ENCODE measurements at places on chromosomes 1 and 21.

DNA sequence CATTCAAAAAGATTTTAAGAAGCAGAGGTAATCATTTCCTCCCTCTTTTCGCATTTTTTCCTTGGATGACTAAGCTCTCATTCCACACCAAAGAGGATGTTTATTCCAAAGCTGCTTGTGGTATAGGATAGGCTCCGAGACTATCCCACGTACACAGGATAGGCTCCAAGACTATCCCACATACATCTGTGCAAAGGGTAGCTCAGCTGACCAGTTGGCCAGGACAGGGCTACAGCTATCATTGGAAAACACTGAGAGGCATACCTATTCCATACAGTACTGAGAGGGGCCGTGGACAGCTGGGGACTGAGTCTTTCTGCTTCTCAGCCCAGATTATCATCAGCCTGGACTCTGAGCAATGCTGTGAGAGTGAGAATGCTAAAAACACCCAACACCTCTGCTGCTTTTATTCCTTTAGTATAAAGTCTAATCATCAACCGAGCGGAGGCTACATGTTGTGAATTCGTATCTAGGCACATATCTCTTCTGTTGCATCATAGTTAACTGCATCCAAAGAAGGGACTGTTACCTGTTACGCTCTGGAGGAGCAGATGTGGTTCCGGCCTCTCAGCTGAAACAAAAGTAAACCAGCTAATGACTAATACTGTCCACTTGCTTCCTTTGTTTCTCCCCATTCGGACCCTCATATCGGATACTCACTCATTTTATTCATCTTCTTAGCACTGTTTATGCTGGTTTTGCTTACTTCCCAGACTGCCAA, 141.0 kb downstream of the TNFSF18 start:
- DNase-seq: no peak

GRCh38 chr1:57340334-57341070, 83.4 kb downstream of the DAB1 start:
- DNase-seq: no peak

DNA sequence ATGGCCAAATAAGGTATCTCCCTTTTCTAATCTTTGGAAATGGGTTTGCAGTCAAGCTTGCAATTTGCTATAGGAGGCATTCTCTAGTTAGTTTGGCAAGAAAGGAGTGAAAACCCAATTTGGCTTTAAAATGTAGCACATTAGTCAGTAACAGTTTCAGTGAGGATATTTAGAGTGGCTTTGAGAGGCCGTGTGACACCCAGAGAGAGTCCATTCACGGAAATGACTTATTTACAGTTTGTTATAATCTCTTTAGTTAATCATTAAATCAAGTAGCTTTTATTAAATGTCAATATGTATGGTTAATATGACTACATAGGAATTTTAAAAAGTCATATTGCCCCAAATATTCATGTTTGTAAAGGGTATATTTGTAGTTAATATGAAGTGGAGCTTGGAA, 9.6 kb downstream of the ZBTB18 start:
- no peak for DNase-seq

DNA sequence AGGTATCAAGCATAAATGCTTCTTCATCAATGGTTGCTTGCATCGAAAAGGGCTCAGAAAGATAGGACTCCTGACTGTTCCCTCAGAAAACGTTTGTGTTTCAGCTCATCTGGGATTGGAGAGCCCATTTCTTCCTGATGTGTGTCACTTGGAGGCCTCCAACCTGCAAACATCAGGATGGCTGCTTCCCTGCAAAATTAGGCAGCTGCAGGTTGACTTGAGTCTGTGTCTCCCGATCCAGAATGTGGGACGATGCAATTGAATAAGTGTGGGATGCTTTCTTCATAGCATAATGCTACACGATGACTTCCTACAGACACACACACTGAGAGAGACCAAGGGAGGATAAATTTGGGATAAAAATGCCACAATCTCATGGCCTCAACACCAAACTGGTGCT, 42.2 kb downstream of the OLIG1 start:
- DNase-seq: no peak

DNA sequence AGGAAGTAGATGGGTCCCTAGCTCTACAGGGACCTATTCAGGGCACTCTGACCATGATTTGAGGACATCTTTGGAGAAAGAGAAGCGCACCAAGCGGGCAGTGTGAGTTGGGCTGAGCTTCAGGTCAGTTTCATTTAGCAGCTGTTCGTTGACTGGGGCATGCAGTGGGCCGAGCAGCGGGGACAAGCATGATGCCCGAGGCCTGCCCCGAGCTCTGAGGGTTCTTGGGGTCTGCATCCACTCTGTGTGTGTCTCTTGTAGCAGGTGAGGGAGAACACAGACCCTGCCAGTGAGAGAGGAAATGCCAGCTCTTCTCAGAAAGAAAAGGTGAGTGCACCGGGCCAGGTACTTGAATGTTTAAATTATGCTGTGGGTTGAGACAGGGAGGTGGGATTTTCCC, 5.4 kb downstream of the THAP3 start:
- no peak for DNase-seq

DNA sequence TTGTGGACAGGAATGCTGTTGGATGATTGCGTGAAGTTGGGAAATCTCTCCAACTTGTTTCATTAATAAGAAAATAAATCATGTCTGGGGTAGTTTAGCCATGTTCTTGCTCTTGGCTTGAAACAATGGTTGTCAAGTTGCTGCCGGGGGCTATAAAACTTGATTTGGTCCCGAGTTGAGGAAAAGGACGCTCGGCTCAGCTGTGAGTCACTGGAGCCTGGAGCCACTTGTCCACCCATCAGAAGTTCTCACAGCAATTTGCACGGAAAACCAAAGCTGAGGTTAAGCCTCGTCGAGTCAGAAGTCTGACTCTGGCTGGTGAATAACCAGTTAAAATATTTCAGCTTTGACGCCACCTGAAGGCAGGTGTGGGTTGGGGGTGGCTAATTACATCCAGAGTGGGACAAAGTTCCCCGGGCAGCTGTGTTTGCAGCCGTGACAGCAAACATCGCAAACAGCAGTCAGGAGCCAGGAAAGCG, 19.7 kb upstream of the RIPK4 start:
- DNase-seq: no peak

GRCh38 chr1:150568594-150568966, 10.8 kb downstream of the MCL1 start:
- DNase-seq: peak; percentile 24

DNA sequence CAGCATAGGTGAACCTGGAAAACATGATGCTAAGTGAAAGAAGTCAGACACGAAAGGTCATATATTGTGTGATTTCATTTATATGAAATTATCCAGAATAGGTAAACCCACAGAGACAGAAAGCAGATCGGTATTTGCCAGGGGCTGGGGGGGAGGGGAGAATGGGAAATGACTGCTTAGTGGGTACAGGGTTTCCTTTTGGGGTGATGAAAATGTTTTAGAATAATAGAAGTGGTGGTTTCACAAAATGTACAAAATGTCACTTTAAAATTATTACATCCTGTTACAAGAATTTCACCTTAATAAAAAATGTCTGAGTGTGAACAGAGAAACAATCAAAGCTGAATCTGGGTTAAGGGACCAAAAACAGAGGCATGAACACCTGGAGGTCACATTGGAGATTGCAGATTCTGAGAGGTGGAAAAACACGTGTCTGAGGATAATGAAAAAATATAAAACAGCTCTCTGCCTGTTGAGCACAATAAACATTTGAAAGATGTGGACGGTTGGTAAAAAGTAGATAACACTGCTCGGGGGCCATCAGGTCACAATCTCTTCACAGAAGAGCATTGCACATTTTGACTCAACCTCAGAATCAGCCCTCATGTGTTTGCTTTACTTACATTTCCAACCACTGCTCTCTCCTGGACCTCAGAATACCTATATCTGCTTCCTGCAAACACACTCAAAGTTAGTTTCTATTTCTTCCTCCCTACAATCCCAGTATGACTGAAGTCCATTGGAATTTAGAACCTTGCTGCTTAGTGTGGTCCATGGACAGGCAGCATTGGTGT, 3.2 kb downstream of the SLAMF6 start:
- DNase-seq: no peak

GRCh38 chr1:43871181-43871910, 62.3 kb upstream of the ARTN start:
- no peak for DNase-seq

- no peak for DNase-seq
Measured at GRCh38 chr1:28280977-28281381, 21.7 kb downstream of the SESN2 start.

GRCh38 chr1:154940213-154940560, 3.7 kb upstream of the PMVK start:
- DNase-seq: no peak

Data from CD4-positive, alpha-beta T cell treated with Interleukin-1 beta for 1 hour (primary cell).